Right lung (tissue), 10 donors: ENCODE measurements at places on chromosomes 7 and 10.
A peak's percentile ranks its signal among the peaks of the same experiment; 100 is the strongest.

DNA sequence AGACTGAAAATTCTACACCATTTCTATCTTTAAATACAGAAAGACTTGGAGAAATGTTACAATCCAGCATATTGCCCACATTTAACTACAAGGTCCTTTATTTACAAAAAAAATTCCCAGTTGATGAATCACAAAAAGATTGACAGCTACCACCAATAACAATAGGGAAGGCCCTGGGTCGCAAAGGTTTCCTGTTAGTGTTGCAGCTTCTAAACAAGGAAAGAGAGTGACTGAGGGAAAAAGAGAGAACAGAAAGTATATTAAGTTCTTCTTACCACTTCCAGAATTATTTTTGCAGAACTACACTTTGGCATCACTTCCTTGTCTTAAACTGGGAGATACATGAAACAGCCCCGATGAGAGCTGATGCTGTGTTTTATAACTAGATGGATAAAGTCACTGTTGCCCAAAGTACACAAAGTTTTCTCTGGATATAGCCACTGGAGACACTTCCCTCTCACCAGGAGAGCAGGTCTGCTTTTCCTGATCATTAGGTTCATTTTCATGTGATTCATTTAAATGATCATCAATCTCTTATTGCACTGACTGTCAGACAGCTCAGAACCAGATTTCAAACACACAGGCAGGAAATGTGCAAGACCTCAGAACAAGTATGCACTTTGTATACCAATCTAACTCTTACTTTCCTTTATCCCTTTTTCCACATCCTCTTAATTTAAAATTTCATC, 57.0 kb downstream of the SHTN1 start:
- DNase-seq = no peak

- no peak for DNase-seq
These were observed 1.2 kb downstream of the ITIH2 start for GRCh38 chr10:7704071-7705016.

- peak; percentile 50 for DNase-seq
These were observed 32.7 kb downstream of the DNMBP start for GRCh38 chr10:99976886-99977665.

- DNase-seq = no peak
These were observed 209.2 kb downstream of the SNX10 start for GRCh38 chr7:26500749-26501352.

DNA sequence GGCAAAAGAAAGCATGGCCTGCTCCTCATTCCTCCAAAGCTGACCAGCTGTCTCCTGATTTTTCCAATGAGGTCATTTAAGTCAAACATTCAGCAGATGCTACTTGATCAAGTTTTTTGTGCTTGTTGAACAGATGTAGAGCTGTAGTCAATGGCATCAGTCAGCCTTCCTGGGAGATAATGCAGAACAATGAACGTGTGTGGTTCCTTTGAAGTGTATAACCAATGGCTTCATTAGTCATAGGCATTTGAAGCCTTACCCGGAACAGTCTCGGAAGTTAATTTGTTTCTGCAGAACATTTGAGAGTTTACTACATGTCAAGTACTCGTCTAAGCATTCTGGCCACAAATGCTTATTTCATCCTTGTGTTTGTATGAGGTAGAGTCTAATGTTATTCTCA, 227.1 kb downstream of the ADRA2A start:
- no peak for DNase-seq

DNA sequence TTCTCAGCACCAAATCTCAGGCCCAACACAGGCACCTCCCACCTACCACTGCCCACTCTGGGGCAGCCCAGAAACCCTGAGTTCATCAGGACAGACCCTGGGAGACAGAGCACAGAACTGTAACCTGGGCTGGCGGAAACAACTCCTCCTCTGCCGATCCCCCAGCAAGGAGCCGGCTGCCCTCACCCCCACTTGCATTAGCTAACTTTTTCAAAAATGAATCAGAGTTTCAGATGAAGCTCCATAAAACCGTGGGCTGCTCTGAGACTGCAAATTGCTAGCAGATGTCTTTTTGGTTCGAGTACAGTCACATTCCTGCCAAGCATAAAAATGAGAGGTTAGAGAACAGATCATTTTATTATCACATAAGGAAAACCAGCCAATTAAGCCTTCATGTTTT, 93.4 kb upstream of the PARD3 start:
- DNase-seq = no peak

DNA sequence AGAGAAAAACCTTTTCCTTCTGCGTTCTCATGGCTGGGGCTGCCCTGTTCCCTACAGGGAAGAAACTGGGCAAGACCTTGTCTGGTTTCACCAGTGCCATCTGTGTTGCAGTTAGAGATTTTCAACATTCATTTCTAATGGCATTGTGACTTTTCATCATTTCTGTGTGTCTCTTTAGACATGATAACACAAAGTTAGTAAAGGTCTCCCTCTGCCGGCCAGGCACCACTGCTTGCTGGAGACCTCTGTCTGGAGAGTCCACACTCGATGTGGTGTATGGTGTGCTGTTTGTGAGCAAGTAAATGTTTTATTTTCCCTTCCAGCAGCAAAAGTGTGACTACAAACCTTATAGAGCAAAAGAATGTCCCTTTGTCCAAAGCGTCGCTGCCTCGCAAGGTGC, 213.5 kb downstream of the PAXIP1 start:
- no peak for DNase-seq

DNA sequence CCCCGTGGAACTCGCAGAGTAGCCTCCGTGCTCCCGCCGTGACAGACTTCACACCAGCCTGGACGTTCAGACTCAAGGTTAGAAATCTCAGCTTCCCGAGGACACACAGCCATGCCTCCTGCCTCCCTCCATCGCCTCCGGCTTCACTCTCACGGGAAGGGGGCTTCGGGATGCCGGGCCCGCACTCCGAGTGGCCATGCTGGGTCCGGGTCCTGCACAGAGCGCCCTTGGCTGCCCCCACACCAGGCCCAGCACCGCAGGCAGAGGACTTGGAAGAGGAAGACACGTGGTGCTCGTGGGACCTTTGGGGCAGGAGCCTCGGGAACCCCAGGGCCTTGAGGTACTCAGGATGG, 89.8 kb downstream of the PDGFA start:
- DNase-seq = no peak

GRCh38 chr7:26857506-26858240, 6.7 kb downstream of the SKAP2 start:
- DNase-seq = peak; percentile 72

DNA sequence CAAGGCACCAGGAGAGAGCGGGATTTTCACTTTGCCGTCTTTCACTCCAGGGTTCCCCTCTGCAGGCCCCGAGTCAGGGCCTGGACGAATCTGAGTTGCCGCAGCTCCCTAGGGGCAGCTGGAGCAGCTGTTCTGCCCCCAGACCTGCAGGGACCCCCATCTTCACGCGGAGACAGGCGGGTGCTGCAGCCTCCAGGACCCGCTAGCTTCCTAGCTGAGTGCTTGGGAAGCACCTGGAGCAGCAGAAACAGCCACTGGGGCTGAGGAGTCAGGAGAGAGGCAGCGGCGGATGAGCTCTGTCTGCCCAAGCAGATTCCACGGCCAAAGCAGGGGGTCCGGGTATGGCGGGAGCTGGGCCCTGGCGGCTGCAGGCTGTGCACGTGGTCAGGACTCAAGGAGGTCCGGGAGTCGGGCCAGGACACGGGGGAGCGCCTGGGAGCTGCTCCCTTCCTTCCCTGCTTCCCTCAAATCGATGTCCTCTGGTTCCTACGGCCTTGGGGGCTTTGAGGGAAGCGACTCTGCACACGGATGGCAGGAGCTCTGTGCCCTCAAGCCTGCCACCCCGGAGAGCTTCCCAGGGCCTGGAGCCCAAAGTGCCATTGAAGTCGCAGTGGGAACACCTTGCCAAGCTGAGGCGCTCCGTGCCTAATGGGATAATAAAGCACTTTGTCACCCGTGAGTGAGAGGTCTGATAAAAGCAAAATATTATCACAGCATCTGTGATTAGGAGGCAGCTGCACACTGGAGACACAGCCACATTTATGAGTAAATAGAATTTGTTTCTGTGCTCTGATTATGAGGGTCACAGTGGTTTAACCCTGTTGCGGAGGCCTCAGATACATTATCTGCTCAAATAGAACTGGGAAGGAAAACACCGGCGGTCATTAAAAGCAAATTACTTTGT, 17.2 kb downstream of the MNX1 start:
- DNase-seq = no peak

- DNase-seq = no peak
These were observed 63.0 kb downstream of the MINDY3 start for GRCh38 chr10:15797346-15797745.

DNA sequence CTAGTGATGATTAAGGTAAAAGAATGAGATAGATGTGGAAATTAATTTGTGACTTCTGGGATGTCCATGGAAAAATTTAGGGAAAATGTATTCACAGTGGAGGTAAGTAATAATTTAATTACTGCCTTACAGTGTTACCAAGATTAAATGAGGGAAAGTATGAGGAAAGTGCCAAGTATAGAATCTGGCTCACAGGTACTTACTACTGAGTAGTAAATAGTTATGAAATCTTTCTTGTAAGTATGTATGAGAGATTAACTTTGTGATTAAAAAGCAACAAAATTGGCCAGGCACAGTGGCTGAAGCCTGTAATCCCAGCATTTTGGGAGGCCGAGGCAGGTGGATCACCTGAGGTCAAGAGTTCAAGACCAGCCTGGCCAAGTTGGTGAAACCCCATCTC, 42.1 kb downstream of the RSBN1L start:
- no peak for DNase-seq

GRCh38 chr7:78062214-78062613, 263.6 kb downstream of the PHTF2 start:
- no peak for DNase-seq

GRCh38 chr10:129959544-129960480, 4.3 kb downstream of the EBF3 start:
- no peak for DNase-seq

- no peak for DNase-seq
These were observed 1.5 kb downstream of the PCLO start for GRCh38 chr7:83161186-83161585.

GRCh38 chr7:114874170-114874569, 47.7 kb upstream of the MDFIC start:
- no peak for DNase-seq

- no peak for DNase-seq
These were observed 581 bp upstream of the GLCCI1 start for GRCh38 chr7:7967886-7968543.

DNA sequence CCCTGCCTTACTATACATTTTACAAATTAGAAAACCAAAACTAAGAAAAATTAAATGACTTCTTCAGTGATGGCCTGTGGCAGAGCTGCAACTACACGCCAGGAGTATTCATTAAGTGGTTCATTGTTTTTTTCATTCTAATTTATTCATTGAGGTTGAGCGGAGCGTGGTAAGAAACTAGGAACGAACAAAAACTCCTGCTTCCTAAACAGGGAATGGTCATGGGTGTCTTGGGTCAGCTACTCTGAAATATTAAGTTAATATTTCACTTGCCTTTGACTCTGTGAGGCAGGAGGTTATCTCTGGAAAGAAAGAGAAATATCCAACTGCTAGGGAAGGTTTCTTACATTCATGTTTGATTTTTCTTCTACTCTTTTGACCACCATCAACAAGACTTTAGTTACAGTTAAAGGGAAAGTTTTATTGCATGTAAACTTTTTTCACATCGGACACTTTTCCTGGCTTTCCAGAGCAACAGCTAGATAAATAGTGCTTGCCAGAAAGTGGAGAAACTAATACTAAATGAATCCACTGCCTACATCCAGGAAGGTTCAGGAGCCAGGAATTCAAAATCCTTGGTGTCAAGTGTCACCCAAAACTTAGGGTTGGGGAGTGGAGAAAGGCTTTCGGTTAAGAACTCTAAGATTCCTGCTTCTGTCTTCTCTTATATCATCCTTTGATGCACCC, 896 bp upstream of the GNG11 start:
- no peak for DNase-seq

DNA sequence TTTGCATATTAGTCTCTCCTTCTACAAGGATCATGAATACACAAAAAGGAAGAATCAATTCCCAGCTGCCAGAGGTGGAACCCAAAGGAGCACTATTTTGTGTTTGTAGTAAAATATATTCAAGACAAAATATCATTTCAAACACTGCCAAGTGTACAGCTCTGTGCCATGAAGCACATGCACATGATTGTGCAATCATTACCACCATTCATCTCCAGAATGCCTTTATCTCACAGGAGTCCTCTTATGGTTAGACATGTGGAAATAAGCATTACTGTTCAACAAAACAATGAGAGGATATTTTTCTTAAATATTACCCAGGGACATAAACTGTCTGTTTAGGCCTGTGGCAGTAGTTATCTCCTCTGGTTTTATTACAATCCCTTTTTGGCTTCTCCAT, 151.4 kb upstream of the PPP1R3A start:
- DNase-seq = no peak

DNA sequence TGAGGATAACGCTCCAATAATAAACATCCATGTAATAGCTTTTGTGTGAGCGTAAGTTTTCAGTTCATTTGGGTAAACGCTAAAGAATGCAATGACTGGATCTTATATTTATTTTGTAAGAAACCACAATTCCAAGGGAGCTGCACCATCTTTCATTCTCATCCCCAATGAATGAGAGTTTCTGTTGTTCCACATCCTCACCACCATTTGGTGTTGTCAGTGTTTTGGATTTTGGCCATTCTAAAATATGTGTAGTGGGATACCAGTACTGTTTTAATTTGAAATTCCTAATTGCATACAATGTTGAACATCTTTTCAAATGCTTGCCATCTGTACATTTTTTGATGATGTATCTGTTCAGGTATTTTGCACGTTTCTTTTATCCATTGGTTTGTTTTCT, 50.9 kb upstream of the SEMA3D start:
- no peak for DNase-seq

GRCh38 chr10:129768437-129769355, 195.4 kb downstream of the EBF3 start:
- no peak for DNase-seq

DNA sequence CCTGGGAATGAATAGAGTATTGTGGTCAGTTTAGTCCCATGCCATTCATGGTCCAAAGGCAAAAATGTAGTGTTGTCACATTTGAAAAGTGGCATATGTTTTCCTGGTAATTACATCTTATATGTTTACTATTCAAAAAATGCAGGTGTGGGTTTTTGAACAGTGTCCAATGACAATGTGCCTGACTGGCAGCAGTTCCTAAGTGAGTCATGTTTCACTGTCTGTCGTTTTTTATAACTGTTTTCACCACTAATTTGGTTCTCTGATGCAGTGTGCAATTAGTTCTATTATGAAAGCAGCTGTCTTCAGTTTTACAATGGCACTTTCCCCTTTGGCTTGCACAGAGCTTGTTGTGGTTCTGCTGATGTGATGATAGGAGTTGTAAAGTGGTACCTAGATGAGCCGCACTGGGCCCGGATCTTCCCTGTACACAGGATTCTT, 162.3 kb downstream of the SEM1 start:
- DNase-seq = no peak

DNA sequence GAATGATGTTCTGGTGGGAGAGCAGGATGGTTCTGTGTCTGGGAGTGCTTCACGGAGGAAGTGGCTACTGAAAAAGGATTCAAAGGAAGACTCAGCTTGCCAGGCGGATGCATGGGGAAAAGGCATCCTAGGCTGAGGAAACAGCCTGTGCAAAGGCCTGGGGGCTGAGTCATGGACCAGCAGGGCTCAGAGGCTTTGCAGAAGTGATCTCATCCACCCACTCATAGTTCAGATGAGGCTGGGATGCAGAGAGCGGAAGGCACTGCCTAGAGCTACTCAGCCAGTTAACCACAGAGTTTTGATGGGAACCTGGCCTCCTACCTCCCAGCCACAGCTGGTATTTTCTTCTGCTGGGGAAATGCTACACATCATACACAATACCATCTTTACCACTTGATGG, 15.8 kb upstream of the ADAMTS14 start:
- no peak for DNase-seq
